Stimulated activated CD4-positive, alpha-beta T cell treated with anti-CD3 and anti-CD28 coated beads, TNF-alpha, amount 100 ng/mL, for 4 hours (primary cell): ENCODE measurements at places on chromosomes 1 and 21.

DNA sequence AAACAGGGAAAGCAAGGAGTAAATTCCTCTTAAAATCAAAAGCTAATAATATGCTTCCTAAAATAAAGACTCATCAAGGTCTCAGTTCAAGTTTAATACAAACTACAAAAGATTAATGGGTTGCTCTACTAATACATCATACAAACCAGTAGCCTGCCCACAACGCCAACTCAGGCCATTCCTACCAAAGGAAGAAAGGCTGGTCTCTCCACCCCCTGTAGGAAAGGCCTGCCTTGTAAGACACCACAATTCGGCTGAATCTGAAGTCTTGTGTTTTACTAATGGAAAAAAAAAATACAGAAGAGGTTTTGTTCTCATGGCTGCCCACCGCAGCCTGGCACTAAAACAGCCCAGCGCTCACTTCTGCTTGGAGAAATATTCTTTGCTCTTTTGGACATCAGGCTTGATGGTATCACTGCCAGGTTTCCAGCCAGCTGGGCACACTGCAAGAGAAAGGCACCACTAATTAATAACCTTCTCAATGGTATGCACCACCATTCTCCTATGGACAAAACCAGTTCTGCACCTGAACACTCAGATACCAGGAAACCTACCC, 10.6 kb downstream of the PRDX1 start:
- no peak for DNase-seq

GRCh38 chr21:43269440-43269839, 100.6 kb downstream of the CRYAA start:
- DNase-seq = peak; percentile 16

GRCh38 chr1:48619539-48619938, 147.5 kb upstream of the SPATA6 start:
- DNase-seq = no peak

GRCh38 chr1:95723346-95723745, 489.3 kb downstream of the RWDD3 start:
- no peak for DNase-seq

DNA sequence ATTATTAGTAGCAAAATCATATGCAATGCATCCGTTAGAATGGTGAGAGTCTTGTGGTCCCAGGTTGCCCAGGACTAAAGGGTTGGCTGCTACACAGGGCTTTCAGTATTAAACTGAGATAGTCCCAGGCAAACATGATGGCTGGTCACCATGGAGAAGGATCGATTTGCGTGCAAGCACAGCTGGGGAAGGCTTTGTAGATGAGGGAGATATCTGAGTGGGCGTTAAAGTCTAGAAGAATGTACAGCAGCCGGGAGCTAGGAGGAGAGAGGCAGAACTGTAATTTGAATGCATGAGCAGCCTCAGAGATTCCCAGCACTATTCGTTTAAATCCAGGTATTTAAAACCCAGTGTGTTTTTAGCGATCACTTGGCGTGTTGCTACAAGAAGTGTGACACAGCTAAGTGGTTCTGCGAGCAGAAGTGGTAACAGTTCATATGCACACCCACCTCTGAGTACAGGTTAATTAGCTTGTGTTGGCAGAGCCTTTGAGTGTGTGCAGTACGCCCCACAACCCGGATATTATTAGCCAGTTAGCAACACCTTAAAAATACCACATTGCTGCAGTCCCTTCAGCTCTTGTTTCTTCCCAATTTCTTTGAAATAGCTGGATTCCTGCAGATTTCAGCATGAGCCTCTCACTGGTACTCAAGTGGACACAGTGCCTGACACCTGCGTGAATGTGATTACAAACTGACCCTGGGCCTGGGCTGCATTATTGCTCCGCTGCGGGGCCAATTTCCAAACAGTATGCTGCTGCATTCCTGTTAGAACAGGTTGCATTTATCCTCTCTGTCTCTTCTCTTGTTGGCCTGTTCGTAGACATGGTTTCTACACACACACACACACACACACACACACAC, 67.2 kb upstream of the SCAF4 start:
- no peak for DNase-seq

DNA sequence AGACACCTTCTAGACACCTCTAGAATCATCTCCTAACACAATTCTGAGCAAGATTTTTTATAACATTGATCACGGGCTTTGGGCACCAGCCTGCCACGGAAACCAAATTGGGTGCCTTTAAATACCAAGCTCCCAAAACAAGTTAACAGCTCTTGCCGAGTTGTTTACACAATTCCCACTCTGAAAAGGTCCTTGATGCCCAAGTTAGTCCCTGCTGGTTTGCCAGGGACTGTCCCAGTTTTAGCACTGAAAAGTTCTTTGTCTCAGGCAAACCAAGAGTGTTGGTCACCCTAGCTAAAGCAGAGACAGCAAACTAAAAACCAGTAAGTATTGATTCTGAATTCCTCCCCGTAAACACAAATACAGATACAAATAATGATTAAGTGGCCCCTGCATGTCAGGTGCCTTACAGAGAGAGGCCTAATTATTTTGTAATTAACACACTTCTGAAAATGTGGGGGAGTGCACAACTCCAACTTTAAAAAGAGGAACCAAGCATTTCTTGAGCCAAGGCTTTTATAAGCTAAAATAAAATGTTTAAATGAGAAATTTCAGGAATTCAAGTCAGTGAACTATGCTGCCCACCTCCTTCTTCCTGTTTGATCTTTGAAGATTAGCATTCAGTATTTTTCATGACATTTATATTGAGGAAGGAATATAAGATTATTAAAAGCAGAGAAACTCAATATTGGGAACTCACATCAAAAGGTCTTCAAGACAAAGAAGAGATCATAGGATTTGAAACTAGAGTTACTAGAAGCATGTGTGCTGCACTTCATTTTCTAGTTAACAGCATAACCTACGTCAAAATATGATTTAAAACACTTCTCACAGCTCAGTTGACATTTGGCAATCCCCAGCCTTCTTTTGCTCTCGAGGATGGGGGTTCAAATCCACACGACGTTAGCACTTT, 9.0 kb upstream of the UBE2U start:
- DNase-seq = no peak

DNA sequence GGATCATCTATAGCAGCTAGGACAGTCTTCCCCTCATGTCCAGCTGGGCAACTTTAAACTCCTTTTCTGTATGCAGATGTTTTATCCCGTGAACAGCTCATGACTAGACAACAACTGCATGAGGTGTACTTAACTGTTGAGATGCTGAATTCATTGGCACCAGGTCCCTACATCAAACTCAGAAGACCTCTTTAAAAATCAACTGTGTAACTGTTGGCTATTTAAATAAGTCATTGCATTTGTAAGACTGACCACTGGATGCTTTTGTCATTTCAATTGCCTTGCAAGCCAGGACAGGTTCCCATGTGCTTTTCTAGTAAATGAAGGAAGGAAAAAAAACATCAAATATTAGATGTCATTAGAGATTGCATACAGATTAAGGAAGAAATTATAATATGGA, 28.3 kb upstream of the GORAB start:
- DNase-seq = no peak

DNA sequence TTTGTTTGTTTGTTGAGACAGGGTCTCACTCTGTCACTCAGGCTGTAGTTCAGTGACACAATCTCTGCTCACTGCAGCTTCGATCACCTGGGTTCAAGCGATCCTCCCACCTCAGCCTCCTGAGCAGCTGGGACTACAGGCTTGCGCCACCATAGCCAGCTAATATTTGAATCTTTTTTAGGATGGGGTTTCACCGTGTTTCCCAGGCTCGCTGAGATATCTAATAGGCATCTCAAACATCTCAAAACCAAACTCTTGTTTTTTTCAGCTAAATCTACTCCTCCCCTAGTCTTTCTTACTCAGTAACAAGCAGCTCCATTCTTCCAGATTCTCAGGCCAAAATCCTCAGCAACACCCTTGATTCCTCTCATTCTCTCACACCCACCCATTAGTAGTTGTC, 22.0 kb upstream of the SRRM1 start:
- DNase-seq = no peak

DNA sequence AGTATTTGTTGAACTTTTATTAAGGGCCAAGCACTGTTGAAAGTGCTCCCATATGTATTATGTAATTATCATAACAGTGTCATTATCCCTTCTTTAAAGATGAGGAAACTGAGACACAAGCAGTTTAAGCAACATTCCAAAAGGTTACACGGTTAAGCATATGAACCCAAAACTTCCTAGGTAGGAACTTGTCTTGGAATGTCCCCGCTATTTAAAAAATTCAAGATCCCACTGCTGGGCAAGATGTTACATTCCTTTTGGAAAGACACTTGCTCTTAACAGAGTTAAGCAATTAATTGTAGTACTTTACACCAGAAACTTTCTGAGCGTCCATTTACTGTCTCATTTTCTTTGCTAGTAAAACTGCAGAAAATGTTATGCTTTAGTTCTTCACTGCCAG, 15.6 kb downstream of the LMO4 start:
- no peak for DNase-seq

- no peak for DNase-seq
Measured at GRCh38 chr1:11341901-11342552, 69.0 kb downstream of the UBIAD1 start.

GRCh38 chr1:14404862-14405301, 193.6 kb upstream of the KAZN start:
- DNase-seq = no peak

GRCh38 chr1:95716097-95716496, 482.1 kb downstream of the RWDD3 start:
- no peak for DNase-seq

DNA sequence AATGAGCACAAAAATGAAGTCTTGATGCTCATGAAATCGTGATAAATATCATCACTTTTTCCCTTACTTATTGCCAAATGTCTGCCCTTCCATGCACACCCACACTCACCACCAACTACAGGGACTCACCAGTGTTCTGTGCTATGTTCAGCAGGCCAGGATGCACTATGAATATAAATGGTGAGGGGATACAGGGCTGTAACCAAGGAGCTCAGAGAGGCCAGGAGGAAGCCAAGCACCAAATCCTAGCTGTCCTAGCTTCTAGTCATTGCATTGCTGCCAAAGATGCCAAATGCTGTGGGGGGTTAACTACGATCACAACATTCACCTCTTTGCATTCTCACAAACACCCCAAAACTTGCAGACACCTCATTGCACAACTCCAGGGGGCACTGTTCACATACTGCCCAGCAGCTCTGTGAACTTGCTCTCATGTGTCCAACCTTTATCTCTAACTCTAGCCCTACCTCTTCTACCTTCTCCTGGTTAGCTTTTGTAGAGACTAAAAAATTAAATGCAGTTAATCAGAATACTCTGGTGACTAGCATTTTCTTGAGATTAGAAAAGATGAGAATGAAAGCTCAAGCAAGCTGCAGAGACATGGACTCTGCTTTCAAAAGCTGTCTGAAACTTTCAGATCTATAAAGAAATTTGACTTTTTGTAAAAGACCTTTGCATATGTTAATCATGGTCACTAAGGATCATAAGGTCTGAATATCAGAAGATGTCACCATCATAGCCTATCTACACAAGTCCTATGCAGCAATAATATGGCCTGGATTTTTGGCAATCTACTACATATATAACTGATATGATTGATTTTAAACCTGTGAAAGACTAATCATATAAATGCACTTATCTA, 13.9 kb upstream of the KIF14 start:
- DNase-seq = no peak

DNA sequence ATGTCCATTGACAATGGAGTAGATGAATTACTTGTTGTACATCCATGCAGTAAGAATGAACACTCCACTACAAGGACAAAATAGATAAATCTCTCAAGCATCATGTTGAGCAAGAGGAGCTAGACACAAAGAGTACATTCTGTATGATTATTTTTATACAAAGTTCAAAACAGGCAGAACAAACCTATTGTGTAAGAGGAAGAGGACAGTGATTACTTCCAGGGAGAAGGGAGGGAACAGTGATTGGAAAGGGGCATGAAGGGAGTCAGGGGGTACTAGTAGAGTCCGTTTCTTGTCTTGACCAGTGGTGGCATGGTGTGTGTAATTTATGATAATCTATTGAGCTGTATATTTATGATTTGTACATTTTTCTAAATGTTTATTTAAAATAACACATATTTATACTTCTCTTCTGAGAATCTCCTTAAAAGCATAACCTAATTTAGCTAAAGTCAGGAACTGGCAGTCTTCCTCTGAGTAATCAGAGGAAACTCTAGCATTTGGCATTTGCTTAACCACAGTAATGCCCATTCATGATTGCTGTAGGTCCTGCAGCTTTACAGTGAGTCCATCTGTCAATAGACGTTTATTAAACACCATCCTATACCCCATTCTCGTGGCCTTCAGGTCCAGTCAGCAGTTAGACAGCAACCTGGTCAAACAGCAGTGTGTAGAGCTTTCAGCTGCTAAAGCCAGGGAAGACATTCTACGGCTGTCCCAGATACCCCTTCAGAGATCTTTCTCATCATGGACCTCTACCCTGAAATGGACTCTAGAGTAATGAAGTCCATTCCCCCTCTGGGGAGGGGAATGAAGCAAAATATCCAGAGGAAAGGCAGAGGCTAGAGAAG, 114.1 kb upstream of the GALNT2 start:
- DNase-seq = no peak

GRCh38 chr1:234632225-234632624, 22.2 kb upstream of the IRF2BP2 start:
- no peak for DNase-seq

DNA sequence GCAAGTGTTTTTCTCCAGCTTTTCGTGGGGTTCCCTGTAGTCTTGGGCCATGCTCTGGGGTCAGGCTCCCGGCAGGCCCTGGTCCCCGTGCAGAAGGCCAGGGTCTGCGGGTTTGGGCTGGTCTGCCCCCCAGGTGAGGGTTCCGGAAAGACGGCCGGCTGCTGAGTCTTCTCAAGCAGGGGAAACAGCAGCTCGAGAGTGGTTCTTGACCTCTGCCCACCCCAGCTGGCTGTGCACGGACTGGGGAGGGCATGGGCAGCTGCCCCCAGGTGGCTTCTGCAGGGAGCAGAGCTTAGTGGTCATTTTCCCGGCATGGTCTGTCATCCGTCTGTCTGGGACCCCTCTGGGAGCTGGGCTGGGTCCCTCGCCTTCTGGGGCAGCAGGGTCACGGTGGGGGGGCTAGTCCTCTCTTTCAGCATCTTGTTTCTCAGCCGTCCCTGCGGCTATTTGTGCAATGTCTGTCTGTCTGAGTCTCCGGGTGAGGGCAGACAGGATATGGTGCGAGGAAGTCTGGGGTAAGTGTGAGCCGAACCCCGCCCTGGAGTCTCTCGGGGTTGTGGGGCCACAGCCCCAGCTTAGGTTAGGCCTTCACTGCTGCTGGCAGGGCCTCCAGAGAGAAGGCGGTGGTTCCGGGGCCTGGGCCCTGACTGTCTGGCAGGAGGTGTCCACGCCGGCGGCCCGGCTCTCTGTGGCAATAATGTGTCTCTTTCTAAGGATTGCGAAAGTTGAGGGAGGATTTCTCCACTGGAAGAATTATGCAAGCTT, 6.1 kb downstream of the SKI start:
- DNase-seq = no peak
